RPMI7951 (cell line): ENCODE measurements at places on chromosomes 6 and 20. TPM values are rescaled to one million over a fixed set of nuclear protein-coding genes. Genes with fewer than 3 reads are reported as not detected.

- DNase-seq: no peak
These were observed 312.9 kb downstream of the SAMD5 start for GRCh38 chr6:147821295-147821897.

BNIP5 gene
- total RNA-seq: not detected in 2 replicates

DNA sequence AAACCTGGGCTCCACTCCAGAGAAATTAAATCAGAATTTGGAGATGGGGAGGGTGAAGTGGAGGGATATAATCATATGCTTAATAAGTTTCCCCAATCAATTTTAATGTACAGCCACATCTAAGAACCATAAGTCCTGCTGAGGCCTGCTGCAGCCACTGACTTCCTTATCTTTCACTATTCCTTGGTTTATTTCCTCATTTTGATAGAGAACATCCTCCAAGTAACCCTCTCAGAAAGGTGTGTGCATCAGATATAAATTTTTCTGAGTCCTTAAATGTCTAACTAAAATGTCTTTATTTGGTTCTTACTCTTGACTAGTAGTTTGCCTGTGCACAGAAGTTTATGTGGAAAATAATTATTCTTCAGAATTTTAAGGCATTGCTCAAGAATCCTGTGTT is 23.7 kb upstream of the SIRT5 start:
- no peak for DNase-seq

TXLNB gene
- 0.98 and 1.1 TPM in 2 replicates for total RNA-seq

QRSL1 gene
- total RNA-seq: 13.9 and 15.8 TPM in 2 replicates

- DNase-seq: peak; percentile 52
These were observed 174.1 kb downstream of the COL21A1 start for GRCh38 chr6:56073315-56073714.

- peak; percentile 39 for DNase-seq
These were observed 226.6 kb downstream of the HACE1 start for GRCh38 chr6:104633125-104633524.

GRCh38 chr6:112150363-112150762 is 63.0 kb downstream of the FAM229B start:
- no peak for DNase-seq

- no peak for DNase-seq
These were observed 44.5 kb downstream of the PXDC1 start for GRCh38 chr6:3707024-3707423.

TSHZ2 gene
- 0.12 TPM in 1 of 2 replicates, not detected in the other for total RNA-seq

DNA sequence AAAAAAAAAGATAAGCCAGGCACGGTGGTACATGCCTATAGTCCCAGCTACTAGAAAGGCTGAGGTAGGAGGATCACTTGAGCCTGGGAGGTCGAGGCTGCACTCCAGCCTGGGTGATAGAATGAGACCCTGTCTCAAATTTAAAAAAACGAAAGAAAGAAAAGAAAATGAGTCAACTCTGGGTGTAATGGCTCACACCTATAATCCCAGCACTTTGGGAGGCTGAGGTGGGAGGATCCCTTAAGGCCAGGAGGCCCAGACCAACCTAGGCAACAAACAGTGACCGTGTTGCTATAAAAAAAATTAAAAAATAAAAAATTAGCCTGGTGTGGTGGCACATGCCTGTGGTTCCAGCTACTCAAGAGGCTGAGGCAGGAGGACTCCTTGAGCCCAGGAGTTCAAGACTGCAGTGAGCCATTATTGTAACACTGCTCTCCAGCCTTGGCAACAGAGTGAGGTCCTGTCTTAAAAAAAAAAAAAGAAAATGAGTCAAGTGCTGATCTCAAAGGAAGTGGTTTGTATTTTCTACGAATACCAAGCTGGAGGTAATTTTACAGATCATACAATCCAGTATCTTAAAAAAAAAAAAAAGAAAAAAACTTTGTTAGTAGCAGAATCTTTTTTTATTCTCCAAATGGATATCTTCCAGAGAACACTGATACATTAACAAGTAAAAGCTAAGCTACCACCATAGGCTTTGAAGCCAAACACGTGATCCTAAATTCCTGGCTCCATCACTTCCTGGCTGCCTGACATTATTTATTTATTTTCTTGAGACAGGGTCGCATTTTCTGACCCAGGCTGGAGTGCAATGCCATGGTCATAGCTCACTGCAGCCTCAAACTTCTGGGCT is 5.7 kb downstream of the COMMD7 start:
- DNase-seq: peak; percentile 71

- DNase-seq: peak; percentile 79
These were observed 113.9 kb upstream of the NAA20 start for GRCh38 chr20:19903168-19903811.

- peak; percentile 94 for DNase-seq
These were observed 36.6 kb upstream of the NFATC2 start for GRCh38 chr20:51579137-51579536.

- no peak for DNase-seq
These were observed 23.8 kb downstream of the TFB1M start for GRCh38 chr6:155290491-155290890.

TCP11 gene
- total RNA-seq: 0.49 TPM in 1 of 2 replicates, not detected in the other
